ENCODE measurements at places on chromosomes 5 and 9.

- no peak for DNase-seq
Measured at GRCh38 chr5:110836851-110837250, 98.0 kb downstream of the SLC25A46 start.

DNA sequence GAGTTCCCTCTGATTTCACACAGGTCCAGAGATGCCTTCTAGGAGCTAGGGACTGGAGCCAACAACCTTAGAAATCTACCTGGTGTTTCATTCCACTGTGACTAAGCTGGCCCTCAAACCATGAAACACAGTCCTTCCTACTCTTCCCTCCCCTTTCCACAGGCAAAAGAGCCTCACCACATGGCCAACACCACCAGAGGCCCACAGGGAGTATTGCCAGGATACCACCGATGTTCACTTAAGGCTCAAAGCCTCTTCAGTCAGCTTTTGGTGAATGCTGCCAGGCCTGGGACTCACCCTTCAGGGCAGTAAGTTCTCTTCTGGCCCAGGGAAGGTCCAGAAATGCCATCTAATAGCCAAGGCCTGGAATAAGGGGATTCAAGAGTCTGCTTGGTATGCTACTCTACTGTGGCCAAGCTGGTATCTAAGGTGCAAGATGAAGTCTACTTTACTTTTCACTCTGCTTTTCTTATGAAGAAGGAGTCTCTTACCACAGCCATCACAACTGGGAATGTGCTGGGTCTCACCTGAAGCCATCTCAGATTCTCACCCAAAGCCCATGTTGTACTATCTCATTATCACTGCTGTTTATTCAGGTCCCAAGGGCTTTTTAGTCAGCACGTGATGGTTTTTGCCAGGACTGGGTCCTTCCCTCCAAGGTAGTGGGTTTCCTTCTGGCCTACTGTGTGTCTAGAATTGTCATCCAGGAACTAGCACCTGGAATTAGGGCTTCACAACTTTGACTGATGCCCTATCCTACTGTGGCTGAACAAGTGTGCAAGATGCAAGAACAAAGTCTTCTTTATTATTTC is 1018.4 kb downstream of the TAF11L14 start:
- DNase-seq: no peak

GRCh38 chr5:81246697-81247096 is 13.6 kb downstream of the CKMT2 start:
- DNase-seq: no peak

DNA sequence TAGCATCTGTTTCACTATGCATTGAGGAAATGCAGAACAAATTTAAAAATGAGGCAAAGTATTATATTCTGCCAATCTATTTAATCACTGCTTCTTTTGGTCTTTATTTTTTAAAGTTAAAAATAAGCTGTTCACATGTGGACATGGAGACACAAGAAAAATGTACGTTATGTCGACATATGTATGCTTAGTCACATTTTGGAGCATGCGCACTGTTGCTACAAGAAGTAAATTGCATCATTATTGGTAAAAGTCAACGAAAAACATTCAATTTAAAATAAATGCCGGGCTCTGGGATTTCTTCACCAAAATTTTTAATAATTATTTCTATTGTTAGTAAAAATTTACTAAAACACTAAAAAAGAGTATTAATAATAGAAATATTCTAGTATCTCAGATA is 876.3 kb upstream of the CTNND2 start:
- DNase-seq: no peak

GRCh38 chr9:115189686-115190085 is 71.7 kb upstream of the TNC start:
- no peak for DNase-seq

- peak; percentile 28 for DNase-seq
Measured at GRCh38 chr9:120393386-120394057, 186.4 kb downstream of the CDK5RAP2 start.

DNA sequence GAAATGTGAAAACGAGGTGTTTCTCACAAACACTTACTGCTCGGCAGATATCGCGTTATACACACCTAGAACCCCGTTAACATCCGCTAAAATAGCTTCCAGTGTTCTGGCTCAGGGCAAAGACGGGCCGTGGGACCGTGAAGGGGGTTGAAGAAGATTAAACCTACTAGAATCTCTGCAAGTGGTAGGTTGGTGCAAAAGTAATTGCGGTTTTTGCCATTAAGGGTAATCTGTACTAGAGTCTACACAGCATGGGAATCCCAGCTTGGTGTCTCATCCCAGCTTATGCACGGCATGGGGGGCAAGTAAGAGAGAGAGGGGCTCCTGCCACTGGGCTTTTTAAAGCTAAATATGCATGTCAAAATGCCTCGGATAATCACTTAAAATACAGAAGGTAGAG is 43.9 kb downstream of the HRH2 start:
- no peak for DNase-seq

DNA sequence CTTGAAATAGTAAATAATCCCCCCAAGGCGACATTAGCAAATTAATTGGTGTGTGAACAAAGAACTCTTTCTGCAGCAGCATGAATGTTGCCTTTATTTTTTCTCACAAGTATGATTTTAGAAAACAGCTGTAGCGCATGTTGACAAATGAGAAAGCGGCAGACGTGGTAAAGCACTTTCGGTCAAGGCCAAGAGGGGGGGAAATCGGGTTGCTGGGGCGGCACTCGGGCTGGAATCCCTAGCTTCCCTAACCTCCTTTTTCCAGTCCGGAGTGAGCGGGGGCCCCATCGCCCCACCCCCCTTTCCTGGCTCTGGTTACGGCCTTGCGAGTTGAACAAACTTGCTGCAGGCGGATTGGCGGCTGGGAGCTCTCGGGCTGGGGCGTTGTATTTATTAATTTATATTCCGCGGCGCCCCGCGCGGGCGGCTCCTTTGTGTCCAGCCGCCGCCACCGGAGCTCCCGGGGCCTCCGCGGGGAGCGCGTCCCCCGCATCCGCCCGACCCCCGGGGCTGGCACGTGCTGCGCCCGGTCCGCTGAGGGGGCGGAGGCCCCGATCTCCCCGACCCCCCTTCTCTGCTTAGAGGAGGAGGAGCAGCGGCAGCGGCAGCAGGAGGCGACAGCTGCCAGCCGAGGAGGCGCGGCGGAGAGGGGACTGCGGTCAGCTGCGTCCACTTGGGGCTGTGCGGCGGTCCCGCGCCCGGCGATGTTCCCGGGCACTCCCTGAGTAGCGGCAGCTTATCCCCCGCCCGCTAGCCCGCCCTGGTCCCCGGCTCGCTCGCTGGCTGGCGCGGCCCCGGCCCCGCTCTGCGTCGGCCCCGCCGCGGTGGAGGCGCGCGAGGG is at the start of gene RHOBTB3:
Gene RHOBTB3, plus strand, starts transcription at position 607 of the 841 bp plus-strand sequence. CDS start 347 bp downstream, outside the sequence.
- peak; percentile 21 for DNase-seq

DNA sequence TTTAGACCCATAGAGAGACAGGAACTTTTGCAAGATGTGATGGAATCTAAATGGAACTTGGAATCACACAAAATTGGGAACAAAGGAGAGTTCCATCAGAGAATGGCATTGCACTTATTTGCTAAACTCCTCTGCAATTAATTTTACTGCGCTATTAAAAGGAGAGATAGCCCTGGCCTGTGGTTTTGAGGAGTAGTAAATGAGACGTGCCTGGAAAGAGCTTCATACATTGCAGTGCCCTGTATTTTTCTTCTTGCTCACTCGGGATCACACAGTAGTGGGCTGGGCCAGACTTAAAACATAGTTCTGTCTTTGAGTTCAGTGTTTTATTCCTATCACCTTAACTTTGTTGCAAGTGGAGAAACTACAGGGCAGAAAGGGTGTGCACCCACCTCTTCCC is 94.4 kb upstream of the SLC27A6 start:
- DNase-seq: no peak

DNA sequence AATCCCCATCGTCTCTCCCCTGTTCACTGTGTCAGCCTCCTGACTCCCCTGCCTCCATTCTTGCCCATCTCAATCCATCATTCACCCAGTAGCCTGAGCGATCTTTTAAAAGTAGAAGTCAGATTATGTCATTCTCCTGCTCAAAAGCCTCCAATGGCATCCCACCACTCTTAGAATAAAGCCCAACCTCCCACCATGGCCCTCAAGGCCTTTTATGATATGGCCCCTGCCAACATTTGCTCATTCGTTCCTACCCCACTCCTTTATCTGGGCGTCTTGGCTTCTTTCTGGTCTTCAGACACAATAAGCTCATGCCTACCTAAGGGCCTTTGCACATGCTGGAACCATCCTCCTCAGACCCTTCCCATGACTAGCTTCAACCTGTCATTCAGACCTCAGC is 35.5 kb upstream of the KCNMB1 start:
- DNase-seq: no peak

- DNase-seq: peak; percentile 51
Measured at GRCh38 chr5:56588636-56589480, 226.5 kb upstream of the MAP3K1 start.

DNA sequence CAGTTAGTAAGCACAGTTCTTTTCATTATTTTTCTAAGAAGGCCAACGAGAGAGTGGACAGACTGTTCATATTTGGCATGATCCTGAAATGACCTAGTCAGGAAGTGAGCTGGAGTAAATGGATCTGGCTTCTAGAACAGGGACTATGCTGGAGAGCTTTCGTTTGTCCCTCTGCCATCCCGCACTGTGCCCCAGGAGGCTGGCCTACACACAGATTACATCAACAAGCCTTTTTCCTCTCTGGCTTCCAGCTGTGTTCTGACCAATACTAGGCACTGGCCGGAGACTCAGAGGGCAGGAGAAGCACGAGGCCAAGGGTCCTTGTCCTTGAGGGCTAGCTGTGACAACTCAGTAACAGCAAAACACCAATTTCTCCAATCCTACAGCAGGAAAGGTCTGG is 127.8 kb downstream of the MED27 start:
- no peak for DNase-seq

DNA sequence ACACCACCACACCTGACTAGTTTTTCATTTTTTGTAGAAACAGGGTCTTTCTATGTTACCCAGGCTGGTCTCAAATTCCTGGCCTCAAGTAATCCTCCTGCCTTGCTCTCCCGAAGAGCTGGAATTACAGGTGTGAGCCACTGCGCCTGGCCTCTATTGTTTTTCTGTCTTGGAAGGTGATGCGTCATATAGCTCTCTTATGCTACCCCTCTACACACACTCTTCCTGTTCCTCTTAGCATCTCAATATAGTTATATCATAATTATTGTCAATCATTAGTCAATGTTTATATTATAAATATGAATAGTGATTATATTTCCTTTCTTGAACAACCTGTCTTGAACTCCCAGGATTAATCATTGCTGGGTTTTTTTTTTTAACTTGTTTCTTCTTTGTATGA is 7.3 kb downstream of the PKD2L2 start:
- DNase-seq: no peak

GRCh38 chr9:120893611-120894307 is 16.8 kb upstream of the PHF19 start:
- DNase-seq: peak; percentile 47

DNA sequence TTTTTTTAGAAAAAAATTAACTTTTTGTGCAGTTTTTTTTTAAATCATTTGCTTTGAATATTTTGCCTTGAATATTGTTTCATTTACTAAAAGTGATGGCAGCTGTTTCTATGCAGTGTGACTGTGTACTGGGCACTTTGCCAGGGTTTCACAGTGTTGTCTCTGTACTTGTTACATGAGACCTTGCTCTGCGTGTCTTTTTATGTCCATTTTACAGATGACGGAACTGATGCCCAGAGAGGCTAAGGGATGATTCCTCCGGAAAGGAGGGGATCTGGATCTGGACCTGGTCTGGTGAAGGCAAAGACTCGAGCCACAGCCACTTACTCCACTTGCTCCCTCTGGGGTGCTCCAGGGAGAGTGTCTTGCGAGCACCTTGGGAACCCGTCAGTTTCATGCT is 124.8 kb upstream of the PTCH1 start:
- DNase-seq: no peak

DNA sequence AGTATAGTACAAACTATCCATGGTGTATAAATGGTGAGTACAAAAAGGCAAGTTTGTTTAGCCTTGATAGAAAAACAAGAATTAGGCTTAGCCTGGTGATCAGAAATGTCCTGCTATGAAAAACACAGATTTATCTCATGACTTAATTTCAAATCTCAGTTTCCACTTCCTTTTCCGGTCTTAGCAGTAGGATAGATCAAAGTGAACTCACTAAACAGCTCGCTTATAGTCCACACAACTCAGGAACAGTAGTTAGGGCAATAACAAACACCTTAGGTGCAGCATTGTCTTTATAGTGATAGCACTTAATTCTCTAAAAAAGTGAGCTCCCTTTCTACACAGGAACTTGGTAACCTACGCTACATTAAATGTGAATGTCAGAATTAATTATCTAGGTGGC is 11.4 kb downstream of the GOLGA1 start:
- DNase-seq: peak; percentile 10

DNA sequence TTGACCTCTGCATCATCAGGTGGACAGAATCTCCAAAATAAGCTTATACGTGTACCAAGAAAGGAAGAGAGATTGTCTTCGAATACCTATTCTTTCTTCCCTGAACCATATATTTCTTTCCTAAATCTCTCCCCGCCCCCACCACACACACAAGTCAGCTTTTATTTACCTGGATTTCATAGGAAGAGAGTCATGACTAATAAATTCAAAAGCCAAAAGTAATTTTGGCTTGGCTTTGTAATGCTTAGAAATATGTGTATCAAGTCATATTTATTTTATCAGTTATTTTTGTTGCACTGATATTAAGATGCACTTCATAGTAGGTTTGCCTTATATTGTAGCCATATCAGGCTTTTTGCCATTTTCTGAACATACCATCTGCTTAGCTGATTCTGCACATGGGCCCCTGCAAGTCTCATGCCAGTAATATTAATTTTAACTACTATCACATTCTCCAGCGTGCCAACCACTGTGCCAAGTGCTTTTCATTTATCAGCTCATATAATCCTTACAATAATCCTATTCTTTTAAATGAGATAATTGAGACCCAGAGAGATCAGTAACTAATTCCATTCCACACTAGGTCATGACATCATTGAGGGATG is 1405.3 kb upstream of the NUDT12 start:
- DNase-seq: no peak

DNA sequence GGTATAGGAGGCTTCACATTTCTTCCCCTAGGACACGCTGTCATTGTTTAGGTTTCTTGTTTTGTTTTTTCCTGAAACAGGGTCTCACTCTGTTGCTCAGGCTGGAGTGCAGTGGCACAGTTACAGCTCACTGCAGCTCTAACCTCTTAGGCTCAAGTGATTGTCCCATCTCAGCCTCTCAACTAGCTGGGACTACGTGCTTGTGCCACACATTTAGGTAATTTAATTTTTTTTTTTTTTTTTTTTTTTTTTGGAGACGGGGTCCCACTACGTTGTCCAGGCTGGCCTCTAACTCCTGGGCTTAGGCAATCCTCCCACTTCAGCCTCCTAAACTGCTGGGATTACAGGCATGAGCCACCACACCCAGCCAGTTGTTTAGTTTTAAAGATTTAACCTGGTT is 66.2 kb downstream of the EXOSC2 start:
- no peak for DNase-seq

DNA sequence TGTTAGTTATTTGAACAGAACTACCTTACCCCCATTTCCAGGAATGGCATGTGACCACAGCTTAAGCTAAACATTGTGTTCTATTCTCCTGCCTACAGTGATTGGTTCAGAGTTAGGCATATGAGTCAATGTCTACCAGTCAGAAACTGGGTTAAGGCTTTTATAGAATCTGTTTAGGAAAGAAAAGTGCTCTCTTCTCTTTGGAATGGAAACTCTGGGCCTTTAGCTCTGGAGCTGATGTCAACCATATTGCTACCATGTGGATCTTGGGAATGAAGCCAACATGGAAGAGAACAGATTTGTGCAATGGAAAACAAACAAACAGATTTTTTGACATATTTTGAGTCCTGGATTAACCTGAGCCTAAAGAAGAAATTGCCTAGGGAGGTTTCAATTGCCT is 488.9 kb upstream of the TNC start:
- no peak for DNase-seq

GRCh38 chr9:100126423-100126822 is 27.4 kb downstream of the INVS start:
- DNase-seq: no peak
